ENCODE measurements at places on chromosomes 3 and 15.

GRCh38 chr3:138440121-138440521 lies 5.7 kb downstream of the ESYT3 start:
- no peak for DNase-seq

GRCh38 chr15:55319537-55320237 lies 665 bp downstream of the PIGB start:
- DNase-seq: no peak

GRCh38 chr3:67863869-67864268 lies 209.5 kb upstream of the SUCLG2 start:
- DNase-seq: no peak

GRCh38 chr3:149808209-149808829 lies 4.7 kb upstream of the RNF13 start:
- DNase-seq: no peak

DNA sequence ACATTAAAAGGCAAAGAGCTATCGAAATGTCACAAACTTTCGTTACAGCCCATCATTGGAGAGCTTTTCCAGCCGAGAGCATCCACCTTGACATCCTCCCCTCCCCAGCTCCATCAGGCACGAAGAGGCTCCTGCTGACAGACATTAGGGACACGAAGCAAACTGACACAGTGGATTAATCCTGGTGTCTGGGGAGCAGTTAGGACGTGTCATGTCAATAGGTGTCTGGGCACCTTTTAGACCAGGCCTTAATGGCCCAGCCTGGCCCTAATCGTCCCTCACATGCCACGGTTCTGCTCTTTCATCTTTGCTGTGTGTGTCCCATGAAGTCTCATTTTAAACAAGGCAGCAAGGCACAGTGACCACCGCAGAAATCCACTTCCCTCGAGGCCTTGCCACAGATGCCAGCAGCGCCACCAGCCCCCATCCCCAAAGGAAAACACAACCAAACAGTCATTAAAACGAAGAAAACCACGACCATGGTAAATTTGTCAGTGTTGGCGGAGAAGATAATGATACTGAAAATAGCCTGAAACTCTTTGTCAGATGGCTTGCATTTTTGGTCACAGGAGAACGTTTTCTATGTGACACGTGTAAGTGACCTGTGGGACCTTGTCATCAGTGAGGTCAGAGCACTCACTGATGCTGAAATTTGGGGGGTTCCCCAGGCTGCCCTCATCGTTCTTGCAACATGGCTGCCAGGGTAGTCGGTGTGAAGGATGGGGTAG lies 16.3 kb upstream of the PCSK6 start:
- no peak for DNase-seq

DNA sequence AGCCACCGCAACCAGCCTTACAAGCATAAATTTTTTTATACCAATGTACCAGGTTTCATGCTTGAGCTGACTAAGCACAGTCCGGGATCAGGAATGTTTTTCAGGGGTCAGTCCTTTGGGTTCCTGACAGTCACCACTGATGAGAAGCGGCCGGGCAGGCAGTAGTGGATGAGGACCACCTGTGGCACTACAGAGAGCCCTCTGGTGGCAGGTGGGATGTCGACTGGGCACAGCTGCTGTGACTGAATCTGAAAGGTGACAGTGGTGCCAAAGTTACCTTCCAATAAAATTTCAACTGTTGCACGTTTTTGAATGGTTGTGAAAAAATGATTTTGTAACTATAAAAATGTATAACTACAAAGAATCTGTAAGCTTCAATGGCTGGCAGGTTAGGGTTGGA lies 34.0 kb downstream of the TPRA1 start:
- DNase-seq: no peak

DNA sequence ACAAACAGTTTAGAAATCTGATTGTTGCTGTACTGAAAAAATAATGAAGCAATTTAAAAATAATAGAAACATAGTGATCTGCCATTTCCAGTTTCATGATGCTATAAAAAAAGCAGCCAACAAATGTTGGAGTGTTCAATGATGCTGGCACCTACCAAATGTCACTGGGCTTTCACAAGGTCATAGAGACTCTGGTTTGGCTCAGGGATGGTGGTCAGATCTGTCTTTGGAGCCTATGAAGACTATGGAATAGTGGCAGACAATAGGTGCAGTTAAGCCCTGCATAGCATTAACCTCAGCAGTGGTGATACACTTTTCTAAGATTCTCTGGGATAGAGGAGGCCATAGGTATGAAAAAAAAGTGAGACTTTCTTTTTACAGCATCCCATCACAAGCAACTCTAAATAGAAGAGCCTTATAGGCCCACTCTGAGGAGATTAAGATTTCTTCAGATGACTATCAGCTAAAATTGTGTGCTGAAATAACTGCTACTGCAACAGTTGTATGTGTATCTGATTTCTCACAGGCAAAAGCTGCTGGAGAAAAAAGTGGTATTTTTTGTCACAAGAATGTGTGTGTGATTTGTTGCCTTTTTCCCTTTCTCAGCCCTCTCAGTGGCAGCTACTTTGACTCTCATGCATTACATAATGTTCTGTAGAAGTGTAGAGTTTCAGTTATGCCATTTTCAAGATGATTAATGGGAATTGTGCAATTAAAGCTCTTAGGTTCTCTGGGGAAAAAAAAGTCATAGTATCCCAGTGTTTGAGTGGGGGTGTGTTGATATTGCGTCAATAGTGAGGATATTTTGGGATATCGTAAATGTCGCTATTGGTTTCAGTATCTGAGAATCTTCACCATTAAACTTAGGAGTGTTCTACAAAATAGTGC lies 137.4 kb downstream of the MBNL1 start:
- no peak for DNase-seq

GRCh38 chr3:159252772-159253384 lies 451.0 kb downstream of the MFSD1 start:
- DNase-seq: no peak

DNA sequence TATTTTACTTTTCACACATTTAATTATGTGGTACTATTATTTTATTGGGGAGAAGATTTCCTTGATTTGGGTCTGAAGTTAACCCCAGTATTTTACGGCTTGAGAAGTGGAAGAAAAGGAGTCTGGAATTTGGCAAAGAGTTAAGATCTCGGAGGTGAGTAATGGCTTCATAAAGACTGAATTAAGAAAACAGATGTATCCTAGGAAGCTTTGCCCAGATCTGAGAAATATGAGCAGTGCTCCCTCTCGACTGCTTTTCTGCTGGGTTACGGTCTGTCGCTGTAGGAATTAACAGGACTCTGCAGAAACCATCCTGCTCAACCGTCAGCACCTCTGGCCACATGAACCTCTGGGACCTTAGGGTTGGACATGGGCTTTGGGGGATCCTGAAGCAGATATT lies 163.6 kb upstream of the NDN start:
- DNase-seq: no peak

DNA sequence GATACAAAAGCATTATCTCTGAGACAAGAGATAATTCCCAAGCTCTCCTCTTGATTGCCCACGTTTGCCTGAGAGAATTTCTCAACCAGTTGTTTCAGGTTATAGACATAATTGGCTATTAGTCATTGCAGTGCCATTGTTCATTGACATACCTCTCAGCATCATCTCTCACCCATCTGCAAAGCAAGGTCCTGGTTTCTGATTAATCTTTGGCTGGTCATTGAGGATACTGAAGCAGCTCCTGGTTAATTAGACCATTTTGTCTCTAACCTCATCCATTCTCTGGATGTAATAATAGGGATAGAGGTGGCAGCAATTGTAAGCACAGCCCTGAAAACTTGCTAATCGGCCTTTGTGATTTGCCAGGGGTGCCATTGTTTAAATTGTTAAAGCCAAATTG lies 104.2 kb downstream of the CNTN6 start:
- no peak for DNase-seq

GRCh38 chr3:143596957-143597642 lies 251.2 kb downstream of the SLC9A9 start:
- DNase-seq: no peak

DNA sequence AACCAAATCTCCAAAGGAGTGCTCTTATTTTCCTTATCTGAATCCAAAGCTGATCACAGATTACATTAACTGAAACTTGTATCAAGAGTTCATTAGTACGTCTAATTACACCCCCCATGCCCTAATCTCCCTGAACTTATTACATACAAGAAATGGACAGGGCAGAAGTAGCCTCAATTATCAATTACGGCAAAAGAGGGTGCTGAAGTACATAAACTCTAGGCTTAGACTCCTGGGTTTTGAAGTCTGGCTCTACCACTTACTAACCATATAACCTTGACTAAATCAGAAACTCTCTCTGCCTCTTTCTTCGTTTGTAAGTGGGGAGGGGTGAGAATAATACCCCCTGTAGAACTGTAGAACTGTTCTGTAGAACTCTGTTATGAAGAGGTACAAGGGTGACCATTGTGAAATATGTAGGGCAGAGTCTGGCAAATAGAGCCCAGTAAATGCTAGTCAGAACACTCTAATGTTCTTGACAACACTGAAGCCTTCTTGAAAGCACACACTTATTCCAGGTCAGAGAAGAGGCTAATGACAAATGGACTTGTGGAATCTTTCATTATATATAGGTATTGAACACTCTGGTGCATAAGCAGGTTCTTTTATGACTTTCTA lies 19.6 kb upstream of the OR5K4 start:
- no peak for DNase-seq

- no peak for DNase-seq
These were observed 615 bp downstream of the VPS18 start for GRCh38 chr15:40894681-40895448.

DNA sequence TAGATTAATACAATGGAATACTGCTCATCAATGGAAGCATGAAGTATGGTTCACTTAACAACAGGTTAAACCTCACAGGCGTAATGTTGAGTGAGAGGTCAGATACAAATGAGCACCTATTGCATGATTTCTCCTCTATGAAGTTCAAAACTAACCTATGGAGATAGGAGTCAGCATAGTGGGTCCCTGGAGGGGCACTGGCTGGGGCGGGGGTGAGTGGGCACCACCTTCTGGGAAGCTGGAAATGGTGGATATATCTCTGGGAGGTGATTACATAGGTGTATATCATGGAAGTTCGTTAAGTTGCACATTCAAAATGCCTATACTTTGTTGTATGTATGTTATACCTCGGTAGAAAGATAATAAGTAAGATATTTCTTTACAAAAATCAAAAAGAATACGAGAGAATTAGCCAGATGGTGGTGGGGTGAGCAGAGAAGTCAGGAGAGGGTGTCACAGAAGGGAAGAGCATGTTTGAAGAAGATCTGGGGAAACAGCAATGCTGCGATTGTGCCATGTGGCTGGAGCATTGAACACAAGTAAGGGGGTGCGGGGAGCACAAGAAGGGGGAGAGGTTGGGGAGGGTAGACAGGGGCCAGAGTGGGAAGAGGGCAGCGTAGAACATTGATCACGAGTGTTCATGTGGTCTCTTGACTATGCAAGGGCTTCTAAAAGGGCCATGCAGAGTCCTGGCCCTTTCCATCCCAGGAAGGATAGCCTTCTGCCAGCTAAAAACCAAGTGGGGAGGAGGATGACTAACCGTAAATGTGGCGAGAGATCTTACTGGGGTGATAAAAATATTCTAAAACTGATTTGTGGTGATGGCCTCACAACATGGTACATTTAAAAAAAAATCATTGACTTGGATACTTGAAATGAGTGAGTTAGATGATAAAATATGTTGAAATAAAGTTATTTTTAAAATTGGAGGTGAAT lies 30.2 kb downstream of the ITGA11 start:
- no peak for DNase-seq

DNA sequence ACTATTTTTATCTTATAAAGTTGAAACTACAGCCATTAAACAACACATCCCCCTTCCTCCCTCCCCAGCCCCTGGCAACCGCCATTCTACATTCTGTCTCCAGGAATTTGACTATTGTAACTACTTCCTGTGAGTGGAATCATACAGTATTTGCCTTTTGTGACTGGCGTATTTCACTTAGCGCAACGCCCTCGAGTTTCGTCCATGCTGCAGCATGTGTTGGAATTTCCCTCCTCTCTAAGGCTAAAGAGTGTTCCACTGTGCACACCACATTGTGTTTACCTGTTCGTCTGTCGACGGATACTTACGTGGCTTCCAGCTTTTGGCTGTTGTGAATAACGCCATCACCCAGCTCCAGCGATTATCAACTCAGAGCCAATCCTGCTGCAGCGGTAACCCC lies 52.0 kb upstream of the DLG1 start:
- no peak for DNase-seq

GRCh38 chr15:93333796-93334195 lies 244.8 kb upstream of the RGMA start:
- no peak for DNase-seq

DNA sequence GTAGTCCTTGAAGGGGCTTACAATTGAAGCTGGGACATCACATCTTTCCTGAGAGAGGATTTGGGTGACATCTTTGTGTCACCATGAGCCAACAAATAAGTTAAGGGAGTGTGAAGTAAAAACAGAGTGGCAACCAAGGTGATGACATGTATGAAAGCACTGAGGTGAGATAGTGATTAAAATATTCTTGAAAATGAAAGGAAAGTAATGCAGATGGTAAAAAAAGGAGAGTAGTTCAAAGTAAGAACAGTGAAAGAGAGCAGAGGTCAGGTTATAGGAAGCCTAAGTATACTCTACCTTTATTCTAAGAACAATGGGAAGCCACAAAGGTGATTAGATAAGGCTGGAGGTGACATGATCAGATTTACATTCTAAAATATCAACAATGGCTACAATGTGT lies 486.1 kb downstream of the DIPK2A start:
- no peak for DNase-seq

DNA sequence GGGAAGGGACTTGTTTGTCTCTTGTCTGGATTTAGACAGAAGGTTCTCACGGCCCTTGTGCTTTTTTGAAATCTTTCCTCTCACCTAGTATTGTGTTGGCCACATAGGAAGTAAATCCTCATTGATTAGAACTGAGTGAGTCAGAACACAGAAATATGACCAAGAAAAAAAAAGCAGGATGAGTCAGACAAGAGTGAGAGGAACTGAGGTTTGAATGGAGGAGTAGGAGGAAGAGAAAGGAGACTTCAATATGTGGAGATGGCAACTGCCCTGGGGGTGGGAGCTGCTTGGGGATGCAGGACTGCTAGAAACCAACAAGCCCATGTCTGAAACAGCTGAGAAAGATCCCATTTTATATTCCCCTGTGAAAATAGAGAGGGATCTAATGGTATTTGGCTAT lies 194.1 kb upstream of the ZBTB20 start:
- no peak for DNase-seq

DNA sequence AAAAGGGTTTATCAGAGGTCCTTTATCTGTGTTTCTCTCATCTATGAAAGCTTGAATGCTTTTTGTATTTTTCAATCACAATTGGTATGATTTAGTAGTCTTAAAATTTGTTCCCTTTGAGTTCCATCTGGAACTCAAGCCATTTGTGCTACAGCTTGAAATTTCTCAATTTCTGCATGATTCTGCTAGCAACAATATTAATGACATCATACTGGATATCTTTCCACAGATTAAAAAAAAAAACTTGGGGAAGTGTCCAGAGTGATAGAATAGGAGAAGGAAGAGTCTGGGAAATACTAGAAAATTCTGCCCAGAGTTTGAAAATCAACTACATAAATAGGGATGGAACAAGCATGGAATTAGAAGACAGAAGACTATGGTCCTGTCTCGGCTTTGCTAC lies 9.3 kb upstream of the FBN1 start:
- DNase-seq: no peak

- peak; percentile 65 for DNase-seq
These were observed at the start of gene MCTP2 for GRCh38 chr15:94230883-94231722. Gene MCTP2, plus strand, starts transcription at chr15:94231561. Its CDS starts 66,705 bp downstream, at chr15:94298266.

GRCh38 chr3:13149330-13150108 lies 76.3 kb upstream of the IQSEC1 start:
- DNase-seq: no peak

Measured in stimulated activated CD4-positive, alpha-beta T cell treated with anti-CD3 and anti-CD28 coated beads, Interleukin-15, amount 100 ng/mL, for 1 hour (primary cell).